Stimulated activated CD4-positive, alpha-beta T cell treated with anti-CD3 and anti-CD28 coated beads, Interleukin-1b, Interleukin-23, amount 100 ng/mL, for 1 hour (primary cell): ENCODE measurements at places on chromosomes 3 and 15.

DNA sequence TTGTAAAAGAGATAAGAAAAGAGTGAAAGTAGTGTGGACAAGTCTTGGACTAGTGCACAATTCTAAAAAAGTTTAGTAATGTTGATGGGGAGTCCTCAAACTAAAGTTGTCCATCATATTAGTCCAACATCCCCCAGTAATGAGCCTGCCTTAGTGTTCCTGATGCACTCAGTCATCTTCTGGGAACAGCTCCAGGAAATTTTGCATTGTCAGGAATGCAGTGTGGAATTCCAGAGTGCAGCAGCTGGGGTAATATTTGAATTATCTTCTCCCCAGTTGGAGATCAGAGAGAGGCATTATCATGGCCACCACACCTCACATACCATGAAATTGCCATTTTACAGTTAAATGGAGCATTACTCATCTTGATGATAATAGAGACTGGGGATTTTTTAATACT, 528.8 kb upstream of the NAALADL2 start:
- DNase-seq = no peak

GRCh38 chr15:22795206-22796063, 9.0 kb downstream of the NIPA1 start:
- DNase-seq = no peak

GRCh38 chr3:182139627-182140357, 428.1 kb downstream of the SOX2 start:
- no peak for DNase-seq

GRCh38 chr15:99956022-99956775, 223.0 kb upstream of the LYSMD4 start:
- DNase-seq = no peak
